ENCODE measurements at places on chromosomes 3 and 15. TPM values are rescaled to one million over a fixed set of nuclear protein-coding genes. Genes with fewer than 3 reads are reported as not detected.

The GOLGA8H gene
- not detected for polyA plus RNA-seq

The INO80 gene
- 7.4 TPM for polyA plus RNA-seq

The PSTPIP1 gene
- 37.3 TPM for polyA plus RNA-seq

The CKMT1A gene
- polyA plus RNA-seq: not detected

The GALNT15 gene
- polyA plus RNA-seq: not detected

The LRRC31 gene
- polyA plus RNA-seq: not detected

The CCDC39 gene
- polyA plus RNA-seq: not detected

The EPHA3 gene
- not detected for polyA plus RNA-seq

The LIPC gene
- polyA plus RNA-seq: 0.95 TPM

The DPPA2 gene
- polyA plus RNA-seq: not detected

The TEX55 gene
- not detected for polyA plus RNA-seq

The RIOX2 gene
- 28.8 TPM for polyA plus RNA-seq

The SPATA12 gene
- not detected for polyA plus RNA-seq

The LIPH gene
- not detected for polyA plus RNA-seq

The SNRPN gene
- 271 TPM for polyA plus RNA-seq

The NLGN1 gene
- polyA plus RNA-seq: not detected

The GNL3 gene
- polyA plus RNA-seq: 64.0 TPM

The HDC gene
- polyA plus RNA-seq: not detected

The FOXL2 gene
- not detected for polyA plus RNA-seq

The PLAAT1 gene
- not detected for polyA plus RNA-seq

The TRIM42 gene
- not detected for polyA plus RNA-seq

The CCR4 gene
- not detected for polyA plus RNA-seq

The FES gene
- polyA plus RNA-seq: 7.7 TPM

The ZNF620 gene
- 3.1 TPM for polyA plus RNA-seq

The SLC6A6 gene
- polyA plus RNA-seq: 7.6 TPM

The TMC3 gene
- 0.04 TPM for polyA plus RNA-seq

The GPR156 gene
- not detected for polyA plus RNA-seq

The ANKRD34C gene
- not detected for polyA plus RNA-seq

The ZKSCAN7 gene
- 1.8 TPM for polyA plus RNA-seq

The AP2M1 gene
- 249 TPM for polyA plus RNA-seq

The RASL12 gene
- not detected for polyA plus RNA-seq

The HOMER2 gene
- polyA plus RNA-seq: 2.7 TPM

The GNAT1 gene
- polyA plus RNA-seq: not detected

The RARB gene
- polyA plus RNA-seq: 0.21 TPM

The ITIH1 gene
- not detected for polyA plus RNA-seq

The SELENOT gene
- polyA plus RNA-seq: 213 TPM

The PARP15 gene
- 16.6 TPM for polyA plus RNA-seq

The ZNF445 gene
- polyA plus RNA-seq: 2.7 TPM

The HHATL gene
- polyA plus RNA-seq: not detected

The CORO2B gene
- 0.94 TPM for polyA plus RNA-seq

The NAALADL2 gene
- polyA plus RNA-seq: not detected

The WDR93 gene
- polyA plus RNA-seq: not detected
